ENCODE measurements at places on chromosomes 2 and 18.

DNA sequence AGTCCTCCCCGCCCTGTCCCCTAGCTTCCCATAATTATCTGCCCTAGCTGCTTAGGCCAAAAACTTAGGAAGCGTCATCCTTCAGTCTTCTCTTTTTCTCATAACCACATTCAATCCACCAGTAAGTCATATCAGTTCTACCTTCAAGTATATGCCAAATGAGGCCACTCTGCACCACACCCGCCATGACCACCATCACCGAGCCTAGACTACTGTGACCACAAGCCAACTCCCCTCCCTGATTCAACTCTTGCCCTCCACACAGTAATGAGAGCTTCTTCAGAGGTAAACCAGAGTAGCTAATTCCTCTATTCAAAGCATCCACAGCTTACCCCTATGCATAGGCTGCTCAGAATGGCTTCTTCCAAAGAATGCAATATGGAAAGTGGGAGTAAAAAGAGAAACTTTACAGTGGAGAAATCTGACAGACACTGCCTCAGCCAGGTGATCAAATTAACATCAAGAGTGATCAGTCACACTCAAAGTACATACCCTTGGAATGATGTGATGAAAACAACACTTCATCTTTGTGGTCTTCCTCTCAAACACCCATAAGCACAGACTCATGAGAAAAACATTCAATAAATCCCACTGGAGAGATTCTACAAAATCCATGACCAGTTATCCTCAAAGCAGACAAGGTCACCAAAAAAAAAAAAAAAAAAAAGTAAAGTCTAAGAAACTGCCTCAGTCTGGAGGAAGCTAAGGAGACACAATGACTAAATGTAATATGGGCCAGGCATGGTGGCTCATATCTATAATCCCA, 17.7 kb downstream of the MBOAT2 start:
- no peak for DNase-seq

DNA sequence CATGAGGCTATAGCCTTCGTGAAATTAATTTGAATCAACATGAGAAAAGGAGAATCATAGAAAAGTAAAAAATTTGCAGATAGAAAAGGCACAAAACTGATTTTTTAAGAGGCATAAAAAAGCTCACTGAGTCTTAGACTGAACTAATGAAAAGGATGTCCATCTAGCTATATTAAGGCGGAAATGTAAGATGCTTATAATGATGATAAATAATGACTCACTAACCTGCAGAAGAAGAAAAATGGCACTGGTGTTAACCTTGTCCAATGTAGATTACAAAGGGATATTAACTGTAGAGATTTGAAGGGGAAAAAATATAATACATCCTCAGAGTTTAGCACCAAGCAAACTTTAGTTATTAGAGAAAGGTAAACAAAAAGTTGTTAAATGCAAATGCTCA, 1098.0 kb upstream of the DDX18 start:
- peak; percentile 28 for DNase-seq

DNA sequence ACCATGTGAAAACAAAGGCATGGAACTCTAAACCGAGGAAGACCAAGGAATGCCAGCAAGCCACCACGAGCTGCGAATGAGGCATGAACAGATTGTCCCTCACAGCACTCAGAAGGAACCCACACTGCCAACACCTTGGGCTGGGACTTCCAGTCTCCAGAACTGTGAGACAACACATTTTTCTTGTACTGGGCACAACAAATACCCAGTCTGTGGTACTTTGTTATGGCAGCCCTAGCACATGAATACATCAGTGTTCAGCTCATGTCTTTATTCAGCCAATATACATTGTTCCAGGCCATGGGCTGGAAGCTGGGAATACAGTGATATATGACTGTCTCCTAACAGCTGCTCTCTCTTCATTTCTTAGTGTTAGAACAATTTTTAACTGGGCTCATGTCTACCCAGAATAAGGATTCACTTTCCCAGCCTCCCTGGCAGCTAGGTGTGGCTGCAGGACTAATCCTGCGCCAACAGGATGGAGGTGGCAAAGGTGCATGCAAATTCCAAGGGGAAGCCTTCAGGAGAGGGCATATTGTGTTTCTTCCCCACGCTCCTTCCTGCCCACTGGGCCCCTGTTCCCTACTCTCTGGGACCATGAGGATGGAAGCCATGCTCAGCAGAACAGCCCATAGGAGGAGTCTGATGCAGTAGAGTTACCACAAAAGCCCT, 59.6 kb downstream of the STPG4 start:
- DNase-seq: no peak

GRCh38 chr2:140091926-140092325, 1311.7 kb upstream of the NXPH2 start:
- no peak for DNase-seq

- no peak for DNase-seq
These were observed 95.6 kb upstream of the THOC1 start for GRCh38 chr18:363301-364085.

- no peak for DNase-seq
These were observed 326.2 kb downstream of the EN1 start for GRCh38 chr2:118521272-118521671.

DNA sequence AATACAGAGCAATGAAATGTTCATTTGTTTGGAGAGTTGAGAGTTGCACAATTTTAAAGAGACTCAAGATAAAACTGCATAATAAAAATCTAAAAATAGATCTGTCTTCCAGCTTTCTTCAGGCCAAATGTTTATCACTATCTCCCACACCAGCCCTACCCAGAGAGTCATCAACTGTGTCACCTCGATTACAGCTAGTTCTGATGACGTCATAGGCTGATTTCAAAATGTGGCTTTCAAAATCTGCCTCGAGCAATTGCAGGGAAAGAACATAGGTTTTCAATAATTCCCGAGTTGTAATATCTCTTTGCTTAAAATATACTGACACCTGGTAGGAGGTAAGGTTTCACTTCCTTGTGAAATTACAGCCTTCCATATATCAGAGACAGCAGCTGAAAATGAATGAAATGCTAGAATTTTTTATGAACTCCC, 677.6 kb upstream of the ID2 start:
- no peak for DNase-seq

GRCh38 chr2:48914477-48915089, 159.1 kb upstream of the LHCGR start:
- peak; percentile 33 for DNase-seq

- DNase-seq: no peak
These were observed 12.2 kb downstream of the PLEK start for GRCh38 chr2:68377137-68377780.

GRCh38 chr18:79707671-79708070, 28.1 kb downstream of the CTDP1 start:
- DNase-seq: no peak

DNA sequence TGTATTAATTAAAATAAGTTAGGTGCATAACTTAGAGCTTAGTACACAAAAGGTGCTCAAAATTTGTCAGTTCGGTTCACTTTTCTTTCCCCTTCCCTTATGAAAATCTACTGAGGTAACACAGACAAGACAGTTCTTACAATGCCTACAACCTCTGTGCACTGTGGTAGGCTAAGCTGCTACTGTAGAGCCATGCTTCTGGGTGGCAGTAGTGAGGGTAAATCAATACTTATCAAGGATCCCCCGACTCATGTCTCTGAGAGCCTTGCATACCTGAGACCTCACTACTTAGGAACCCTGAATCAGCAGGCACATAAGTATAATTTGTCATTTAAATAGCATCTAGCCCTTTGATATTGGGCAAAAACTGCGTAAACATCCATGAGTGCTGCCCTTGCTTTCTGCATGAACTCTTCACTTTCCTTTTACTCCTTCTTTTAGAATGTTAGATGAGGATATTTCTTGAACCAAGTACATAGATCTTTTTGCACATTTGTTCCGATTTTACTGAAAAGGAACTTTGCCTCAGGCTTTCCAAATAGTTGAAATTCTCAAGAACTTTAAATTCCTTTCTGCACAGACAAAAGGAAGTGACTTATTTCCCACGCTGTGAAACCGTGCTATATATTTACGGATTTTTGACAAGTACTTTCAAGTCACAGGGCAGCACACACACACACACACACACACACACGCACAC, 234.4 kb downstream of the TRIB2 start:
- DNase-seq: no peak

GRCh38 chr18:41674506-41674905, 280.5 kb upstream of the PIK3C3 start:
- DNase-seq: no peak

DNA sequence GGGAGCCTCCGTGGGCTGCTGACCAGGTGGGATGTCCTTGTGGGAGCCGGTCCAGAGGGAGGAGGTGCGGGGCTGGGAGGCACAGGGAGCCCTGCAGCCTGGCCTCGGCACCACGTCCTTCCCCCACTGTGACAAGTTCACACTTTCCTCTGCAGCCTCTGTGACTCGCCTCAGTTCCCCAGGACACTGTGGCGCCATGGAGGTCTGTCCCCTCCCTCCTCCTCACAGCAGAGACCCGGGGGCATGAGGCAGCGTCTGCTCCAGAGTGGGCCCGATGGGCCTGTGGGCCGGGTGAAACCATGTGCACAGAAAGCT, 27.3 kb upstream of the KCNG2 start:
- DNase-seq: no peak

DNA sequence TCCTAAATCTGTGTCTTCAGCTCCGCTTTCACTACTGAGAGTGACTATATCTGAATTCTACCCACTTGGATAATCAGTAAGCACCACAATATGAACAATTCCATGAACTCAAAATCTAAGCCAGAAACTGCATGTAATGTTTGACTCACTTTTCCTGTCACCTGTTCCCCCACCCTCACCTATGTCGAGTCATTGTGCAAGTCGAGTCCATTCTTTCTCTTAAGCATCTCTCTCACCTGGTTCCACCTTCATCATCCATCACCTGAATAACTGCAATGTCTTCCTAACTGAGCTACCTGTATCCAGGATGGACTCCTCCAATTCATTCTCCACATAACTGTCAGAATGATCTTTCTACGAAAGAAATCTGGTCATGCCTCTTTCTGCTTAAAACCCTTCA, 58.2 kb downstream of the PPP1R1C start:
- no peak for DNase-seq

GRCh38 chr2:160294339-160294803, 94.3 kb upstream of the ITGB6 start:
- DNase-seq: peak; percentile 16

DNA sequence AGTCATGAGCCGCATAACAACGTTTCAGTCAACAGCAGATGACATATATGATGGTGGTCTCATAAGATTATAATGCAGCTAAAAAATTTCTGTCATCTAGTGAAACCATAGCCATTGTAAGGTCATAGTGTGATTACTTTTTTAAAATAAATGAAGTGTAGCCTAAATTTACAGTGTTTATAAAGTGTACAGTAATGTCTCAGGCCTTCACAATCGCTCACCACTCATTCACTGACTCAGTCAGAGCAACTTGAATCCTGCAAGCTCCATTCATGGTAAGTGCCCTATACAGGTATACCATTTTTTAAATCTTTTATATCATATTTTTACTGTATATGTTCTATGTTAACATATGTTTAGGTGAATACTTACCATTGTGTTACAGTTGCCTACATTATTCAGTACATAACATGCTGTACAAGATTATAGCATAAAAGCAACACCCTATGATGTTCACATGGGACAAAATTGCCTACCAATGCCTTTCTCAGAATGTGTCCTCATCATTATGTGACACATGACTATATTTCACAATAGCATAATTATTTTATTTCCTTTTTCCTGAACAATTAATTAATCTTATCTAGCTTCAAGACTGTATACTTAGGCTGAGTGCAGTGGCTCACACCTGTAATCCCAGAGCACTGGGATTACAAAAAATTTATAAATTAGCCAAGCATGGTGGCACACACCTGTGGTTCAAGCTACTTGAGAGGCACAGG, 1115.9 kb upstream of the ZEB2 start:
- DNase-seq: no peak

DNA sequence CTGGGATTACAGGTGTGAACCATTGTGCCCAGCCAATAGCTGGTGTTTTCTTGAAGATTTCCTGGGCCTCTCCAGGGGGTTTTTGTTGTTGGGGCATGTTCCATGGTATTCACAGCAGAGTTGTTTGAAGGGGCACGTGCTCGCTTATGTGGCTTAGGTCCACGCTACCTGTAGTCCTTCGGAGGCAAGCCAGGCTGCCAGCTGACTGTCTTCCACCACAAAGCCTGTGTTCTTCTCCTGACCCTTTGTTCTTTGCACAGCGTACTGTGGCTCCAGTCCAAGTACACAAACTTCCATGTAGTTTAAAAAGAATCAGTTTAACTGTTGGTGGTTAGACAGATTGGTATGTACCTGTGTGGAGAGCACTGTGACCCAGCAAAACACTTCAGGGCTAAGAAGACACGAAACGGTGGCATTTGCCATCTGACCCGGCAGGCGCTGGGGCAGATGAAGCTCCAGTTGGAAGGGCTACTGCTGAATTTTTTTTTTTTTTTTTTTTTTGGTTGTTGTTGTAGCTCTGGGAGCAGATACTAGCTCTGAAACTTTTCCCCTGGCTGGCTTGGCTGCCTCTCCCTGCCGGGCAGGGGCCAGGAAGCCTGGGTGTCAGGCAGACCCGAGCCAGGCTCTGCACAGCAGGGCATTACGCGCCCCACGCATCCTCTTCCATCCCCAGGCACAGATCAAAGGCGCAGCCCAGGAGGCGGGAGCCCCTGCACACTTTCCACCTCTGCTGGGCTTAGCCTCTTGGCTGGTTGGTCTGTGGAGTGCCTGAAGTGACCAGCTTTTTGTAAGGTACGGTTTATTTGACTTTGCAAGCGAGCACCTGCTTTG, 5.7 kb downstream of the GREB1 start:
- peak; percentile 97 for DNase-seq

DNA sequence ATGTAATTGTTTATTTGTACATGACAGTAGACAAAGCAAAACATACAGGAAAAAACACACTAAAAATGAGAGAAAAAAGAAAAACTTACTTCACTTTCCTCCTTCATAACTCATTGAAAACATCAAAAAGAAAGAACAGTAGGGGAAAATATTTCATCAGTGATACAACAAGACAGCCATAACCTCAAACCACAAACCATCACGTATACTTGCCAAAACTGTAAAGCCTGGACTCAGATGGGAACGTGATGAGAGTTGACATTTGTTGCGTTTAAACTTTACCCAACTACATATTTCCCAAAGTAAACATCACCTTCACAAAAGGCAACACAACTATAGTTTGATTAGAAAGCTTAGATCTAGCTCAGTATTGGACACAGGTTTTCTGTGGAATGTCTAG, 278.2 kb upstream of the COL3A1 start:
- DNase-seq: no peak

DNA sequence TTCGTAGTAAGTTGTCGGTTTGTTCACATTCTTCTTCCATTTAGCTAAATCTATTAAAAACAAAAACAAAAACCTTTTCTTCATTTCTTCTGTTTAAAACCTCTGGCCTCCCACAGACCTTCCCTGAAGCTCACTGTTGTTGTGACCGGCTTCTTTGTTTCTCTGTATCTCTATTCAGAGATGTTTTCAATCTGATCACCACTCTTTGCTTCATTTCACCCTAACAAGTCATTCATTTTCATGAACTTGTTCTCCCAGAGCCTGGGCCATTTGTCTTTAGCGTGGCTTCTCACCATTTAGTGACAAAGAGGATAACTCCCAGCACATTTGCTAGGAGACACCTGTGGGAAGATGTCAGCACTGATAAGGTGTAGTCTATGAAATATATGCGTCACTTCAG, 794.2 kb downstream of the ERBB4 start:
- no peak for DNase-seq

GRCh38 chr2:181178130-181178529, 197.7 kb downstream of the UBE2E3 start:
- DNase-seq: no peak

- DNase-seq: no peak
These were observed 28.9 kb downstream of the ZNF532 start for GRCh38 chr18:58893388-58894099.
